ENCODE measurements at places on chromosomes 5 and 9.

DNA sequence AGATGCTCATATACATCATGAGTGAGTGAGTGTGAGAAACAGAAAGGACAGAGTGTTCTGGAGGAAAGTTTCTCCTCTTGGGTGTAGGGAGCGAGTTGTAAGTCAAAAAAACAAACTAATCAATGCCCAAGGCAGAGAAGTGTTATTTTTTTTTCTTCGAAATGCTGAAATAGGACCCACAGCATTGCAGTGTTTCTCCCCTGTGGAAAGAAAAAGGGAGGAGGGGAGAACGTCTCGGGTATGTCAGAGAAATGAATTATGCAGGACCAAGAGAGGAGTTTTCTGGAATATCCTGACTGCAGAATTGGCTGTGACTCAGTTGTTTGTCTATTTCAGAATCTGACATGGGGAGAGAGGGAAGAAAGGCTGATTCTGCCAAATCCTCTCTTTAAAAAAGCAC is 337.9 kb upstream of the RFX3 start:
- no peak for DNase-seq

DNA sequence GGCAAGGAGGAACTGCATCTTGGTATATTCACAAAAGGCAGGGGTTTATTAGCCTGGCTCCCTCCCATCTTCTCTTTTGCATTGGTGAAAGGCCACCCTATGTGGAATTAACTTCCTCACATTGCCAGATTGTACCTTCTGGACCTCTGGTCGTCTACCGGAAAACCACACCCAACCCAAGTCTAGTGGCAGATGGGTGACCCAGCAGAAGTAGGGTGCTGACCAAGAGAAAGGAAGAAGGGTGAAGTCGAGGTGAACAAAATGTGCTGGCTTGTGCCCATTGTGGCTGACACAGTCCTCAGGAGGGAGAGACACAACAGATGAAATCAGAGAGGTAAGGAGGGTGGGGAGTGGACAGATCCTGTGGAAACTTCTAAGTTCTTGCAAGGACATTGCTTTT is 39.8 kb upstream of the DAP start:
- DNase-seq: no peak

GRCh38 chr5:73433982-73434342 is 14.6 kb downstream of the FOXD1 start:
- DNase-seq: no peak

DNA sequence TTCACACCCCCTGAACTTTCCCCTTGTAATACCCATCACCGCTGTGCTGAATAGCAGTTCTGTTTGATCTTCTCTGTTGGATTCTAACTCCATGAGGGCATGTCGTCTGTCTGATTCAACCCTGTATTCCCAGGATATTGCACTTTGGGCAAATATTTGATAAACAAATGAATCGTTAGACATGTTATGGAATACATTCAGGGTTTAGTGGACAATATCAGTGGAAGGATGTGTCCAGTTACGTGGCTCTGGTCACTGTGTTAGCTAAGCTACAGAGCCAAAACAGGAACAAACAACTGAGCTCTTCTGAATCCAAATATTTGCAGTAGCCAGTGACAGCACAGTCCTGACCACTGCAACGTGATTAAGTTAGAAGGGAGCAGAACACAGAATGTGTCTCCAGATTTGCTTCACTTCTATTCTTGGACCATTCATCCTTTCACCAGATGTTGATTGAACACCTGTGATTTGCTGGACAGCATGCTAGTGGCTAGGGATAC is 13.2 kb downstream of the ANGPTL2 start:
- DNase-seq: no peak

DNA sequence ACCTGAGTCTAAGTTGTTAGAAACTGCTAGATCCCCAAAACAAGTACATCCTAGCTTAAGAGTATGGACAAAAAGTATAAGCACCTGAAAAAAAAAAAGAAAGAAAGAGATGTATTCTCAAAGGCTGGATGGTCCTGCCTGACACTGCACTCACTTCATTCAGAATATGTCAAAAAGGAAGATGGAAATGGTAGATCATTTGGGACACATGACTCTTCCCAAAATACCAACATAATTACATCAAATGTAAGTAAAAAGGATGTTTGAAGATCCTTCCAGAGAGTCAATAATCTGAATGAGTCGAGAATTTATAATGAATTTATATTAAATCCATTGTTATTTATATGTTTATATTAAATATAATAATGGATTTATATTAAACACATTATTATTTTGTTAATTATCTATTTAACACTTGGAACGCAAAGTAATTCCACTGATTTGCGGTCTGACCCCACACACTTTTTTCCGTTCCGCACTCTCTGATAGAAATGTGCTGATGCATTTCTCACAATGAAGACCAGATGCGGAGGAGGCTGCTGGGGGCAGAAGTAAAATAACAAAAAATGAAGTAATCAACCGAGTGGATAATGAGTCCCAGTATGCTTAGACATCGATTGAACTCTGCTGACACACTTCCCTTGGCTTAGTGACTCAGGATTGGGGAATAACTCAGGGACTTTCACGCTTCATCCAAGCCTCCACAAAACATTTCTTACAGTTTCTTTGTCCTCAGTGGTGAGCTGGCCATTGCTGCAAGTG is 201.2 kb downstream of the ADAMTS12 start:
- DNase-seq: no peak

- DNase-seq: peak; percentile 42
Observed at GRCh38 chr5:177336112-177336511, 15.4 kb downstream of the LMAN2 start.

DNA sequence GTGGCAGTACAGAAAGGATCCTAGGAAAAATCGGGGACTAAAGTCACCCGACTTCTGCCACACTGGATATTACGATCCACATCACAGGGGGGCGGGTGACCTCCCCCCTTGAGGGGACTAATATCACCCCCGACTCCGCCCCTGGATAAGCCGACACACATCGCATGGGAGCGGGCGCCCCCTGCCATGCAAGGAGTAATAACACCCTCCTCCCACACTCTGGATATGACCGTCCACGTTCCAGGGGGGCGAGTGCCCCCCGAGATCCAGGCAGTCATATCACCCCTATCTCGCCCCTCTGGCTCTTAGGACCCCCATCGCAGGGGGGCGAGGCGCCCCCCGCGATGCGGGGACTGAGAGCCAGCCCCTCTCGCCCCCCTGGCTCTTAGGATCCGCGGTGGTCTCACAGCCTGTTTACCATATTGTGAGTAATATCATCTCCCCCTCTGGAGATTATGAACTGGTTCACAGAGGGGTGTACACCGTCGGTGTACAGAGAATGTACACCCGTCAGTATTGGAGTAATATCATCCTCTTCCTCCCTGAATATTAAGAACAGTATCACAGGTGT is 423.0 kb downstream of the DIRAS2 start:
- peak; percentile 14 for DNase-seq

DNA sequence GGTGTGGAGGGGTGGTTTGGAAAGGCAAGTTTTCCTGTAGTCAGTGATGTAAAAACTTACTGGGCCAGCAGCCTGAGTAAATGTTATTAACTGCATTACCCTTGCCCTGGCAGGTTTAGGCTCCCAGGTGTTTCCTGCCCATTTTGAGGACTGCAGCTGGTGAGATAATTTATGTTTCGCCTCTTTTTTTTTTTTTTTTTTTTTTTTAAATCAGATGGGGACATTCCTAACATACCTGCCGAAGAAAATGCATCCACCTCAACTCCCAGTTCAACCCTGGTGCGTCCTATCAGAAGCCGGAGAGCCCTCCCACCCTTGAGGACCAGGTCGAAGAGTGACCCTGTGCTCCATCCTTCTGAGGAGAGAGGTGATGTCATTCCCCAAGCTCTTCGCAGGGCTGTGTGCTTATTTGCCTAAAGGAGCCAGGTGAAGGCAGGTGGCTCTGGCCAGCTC is 60.6 kb downstream of the ENTREP1 start:
- DNase-seq: no peak

GRCh38 chr9:136047076-136047774 is 47.9 kb downstream of the NACC2 start:
- no peak for DNase-seq

GRCh38 chr5:77550406-77550805 is 58.3 kb upstream of the WDR41 start:
- no peak for DNase-seq

DNA sequence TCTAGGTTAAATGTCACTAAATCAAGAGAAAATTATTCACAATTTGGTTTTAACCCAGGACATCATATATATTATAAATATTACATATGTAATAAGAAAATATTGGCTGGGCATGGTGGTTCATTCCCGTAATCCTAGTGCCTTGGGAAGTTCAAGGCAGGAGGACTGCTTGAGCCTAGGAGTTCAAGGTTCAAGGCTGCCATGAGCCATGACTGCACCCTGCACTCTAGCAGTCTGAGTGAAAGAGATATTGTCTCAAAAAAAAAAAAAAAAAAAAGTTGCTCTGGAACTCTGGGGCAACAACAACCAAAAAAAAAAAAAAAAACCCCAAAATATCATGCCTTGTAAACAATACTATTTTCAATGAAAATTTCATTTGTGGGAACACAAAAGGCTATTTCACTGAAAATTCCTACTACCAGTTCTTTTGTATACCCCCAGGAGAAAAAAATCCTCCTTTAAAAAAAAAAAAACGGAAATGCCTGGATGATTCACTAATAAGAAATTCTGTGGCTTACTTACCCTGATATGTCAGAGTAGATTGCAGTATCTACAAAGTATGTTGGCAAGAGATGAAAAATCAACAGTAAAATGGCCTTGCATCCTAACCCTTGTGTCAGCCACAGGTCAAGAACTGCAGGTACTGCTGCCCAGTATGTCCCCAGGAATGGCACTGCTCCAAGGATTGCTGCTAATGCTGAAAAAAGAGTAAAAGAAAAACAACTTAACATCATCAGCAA is 22.6 kb upstream of the CTNNAL1 start:
- no peak for DNase-seq

- no peak for DNase-seq
Observed at GRCh38 chr9:98432960-98433359, 177.5 kb upstream of the TBC1D2 start.

GRCh38 chr5:160371294-160371693 is 868 bp upstream of the C1QTNF2 start:
- DNase-seq: no peak

GRCh38 chr9:111961009-111961408 is 64.4 kb downstream of the UGCG start:
- DNase-seq: no peak

DNA sequence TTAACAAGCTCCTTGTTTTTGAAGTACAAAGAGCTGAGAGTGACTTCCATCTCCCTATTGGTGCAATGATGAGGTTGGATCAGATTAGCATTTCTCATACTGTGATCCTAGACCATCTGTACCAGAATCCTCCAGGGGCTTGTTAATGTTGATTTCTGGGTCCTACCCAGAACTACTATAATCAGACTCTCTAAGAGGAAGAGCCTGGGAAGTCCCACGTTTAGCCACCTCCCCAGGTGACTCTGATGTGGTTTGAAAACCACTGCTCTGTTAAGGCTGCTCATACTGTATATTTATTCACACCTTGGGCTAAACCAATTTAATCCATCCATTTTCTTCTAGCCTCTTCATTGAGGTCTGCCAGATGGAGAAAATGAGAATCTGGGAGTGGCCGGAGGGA is 49.6 kb upstream of the SMIM32 start:
- no peak for DNase-seq

DNA sequence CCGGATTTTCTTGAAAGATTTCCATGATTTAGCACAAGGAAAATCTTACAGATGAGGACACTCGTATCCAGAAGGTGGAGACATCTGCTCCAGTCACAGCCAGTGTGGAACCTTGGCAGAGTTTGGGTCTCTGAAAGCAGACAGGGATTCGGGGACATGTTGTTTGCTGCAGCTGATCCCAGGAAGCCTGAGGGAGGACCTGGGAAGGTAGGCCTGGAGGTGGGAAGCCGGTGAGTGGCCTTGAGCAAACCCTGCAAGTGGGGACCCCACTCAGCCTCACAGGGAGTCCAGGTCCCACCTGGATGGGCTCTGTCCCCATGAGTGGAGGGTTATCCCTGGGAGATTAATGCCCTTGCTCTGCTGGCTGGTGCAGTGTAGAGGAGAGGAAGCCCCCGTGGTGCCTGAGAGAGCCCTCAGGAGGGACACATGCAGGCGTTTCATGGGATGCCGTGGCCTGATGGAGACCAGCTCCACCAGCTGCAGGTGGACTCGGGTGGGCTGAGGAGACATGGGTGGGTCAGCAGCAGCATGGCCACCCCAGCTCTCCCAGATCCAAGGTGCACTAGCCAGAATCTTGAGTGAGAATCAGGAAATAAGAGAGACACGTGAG is 7.8 kb downstream of the MRPS2 start:
- DNase-seq: no peak

DNA sequence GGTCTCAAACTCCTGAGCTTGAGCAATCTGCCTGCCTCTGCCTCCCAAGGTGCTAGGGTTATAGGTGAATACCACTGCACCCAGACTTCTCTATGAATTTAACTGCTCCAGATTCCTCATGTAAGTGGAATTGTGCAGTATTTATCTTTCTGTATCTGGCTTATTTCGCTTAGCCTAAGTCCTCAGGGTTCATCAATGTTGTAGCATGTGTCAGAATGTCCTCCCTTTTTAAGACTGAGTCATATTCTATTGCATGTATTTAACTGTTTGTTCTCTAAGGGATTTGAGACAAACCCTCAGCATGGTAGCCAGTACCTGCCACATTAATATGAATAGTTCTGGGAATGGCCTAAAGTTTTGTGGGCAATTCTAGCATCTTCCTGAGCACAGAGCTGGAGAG is 53.9 kb upstream of the TUT7 start:
- no peak for DNase-seq

- DNase-seq: no peak
Observed at GRCh38 chr9:135342206-135343130, 137.1 kb upstream of the PPP1R26 start.

DNA sequence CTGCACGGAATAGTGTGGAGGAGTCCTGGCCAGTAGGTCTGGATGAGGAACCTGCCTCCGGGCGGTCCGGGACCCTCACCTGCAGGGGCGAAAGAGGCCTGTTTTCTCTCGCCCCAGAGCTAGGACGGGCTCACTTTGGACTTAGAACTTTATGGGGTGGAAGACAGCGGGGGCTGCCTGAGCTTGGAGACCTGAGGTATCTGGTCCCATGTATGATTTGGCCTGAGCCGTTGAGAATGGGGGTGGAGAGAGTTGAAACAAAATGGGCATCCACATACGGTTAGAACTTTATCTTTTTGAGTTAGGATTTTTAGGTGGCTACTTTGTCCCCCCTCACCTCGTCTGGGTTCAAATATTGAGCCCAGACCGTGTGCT is 681 bp upstream of the ETF1 start:
- DNase-seq: no peak

- no peak for DNase-seq
Observed at GRCh38 chr9:131961496-131961880, 118.2 kb downstream of the MED27 start.

DNA sequence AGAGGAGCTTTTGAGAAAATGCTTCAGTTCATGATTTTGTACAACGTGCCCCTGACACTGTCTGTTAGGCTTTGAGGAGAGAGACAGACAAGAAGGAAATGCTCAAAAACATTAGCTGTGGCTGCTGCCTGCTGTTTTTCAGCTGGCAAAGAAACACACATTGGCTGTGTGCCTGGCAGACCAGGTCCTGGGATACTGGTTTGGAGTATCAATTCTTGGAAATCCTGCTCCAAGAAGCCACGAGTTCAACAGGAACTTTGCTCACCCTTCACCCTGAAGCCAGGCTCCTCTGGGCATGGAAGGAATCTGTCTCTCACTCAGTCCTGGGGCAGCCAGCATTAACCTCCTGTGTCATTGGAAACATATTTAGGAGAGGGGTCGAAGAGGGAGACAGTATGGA is 245.5 kb downstream of the AUH start:
- DNase-seq: no peak
